ENCODE measurements at places on chromosomes 3 and 15.

- no peak for DNase-seq
These were observed 231.4 kb downstream of the LRRN1 start for GRCh38 chr3:4030624-4031023.

DNA sequence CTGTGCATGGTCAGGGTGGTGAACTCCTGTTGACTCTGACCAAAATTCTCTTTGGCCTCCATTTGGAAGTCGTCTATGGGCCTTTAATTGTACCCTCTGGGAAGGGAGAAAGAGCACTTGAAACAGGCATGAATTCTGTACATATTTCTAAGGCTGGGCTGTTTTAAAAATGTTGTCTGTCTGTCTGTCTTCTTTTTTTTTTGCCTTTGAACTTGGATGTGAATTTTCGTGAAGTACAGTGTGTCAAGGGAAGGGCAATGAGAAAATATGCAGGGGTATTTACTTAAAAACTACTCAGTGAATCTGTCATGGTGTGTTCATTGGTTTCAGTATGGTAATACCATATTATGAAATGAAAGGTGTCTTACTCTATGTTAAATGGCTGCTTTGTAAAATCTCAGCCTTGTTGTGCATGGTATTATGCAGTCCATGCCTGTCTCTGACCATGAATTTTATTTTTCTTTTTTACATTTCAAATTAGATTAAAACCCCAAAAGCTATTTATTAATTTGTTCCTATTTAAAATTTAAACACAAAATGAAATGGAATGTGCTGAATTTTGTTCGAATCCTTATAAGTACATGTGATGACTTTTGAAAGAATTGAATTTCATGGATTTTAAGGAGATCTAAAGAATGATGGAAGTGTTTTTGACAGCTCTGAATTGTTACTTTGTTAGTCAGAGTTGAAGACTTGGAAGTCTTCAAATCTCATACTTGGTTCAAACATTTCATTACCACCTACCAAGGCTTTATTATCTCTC, 51.1 kb downstream of the RARB start:
- no peak for DNase-seq

DNA sequence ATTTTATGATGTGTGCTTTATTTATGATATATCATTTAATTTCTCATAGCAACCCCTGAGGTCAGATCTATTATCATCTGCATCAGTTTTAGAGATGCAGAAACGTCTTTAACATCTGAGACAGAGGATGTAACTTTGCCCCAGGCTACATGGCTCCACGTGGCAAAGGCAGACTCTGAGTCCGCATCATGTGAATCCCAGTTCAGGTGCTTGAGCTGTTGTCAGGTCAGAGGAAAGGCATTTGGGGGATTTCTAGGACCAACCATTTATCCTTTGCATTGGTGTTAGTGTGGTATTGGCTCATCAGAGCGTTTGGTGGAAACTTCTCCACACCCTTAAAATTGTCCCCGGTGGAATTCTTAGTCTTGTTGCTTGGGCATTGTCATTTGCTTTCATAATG, 10.8 kb downstream of the CACNA2D3 start:
- no peak for DNase-seq

- peak; percentile 90 for DNase-seq
These were observed 54.5 kb upstream of the LRIG1 start for GRCh38 chr3:66555214-66555844.

- DNase-seq: no peak
These were observed 287.0 kb downstream of the FAM43A start for GRCh38 chr3:194972641-194973040.

DNA sequence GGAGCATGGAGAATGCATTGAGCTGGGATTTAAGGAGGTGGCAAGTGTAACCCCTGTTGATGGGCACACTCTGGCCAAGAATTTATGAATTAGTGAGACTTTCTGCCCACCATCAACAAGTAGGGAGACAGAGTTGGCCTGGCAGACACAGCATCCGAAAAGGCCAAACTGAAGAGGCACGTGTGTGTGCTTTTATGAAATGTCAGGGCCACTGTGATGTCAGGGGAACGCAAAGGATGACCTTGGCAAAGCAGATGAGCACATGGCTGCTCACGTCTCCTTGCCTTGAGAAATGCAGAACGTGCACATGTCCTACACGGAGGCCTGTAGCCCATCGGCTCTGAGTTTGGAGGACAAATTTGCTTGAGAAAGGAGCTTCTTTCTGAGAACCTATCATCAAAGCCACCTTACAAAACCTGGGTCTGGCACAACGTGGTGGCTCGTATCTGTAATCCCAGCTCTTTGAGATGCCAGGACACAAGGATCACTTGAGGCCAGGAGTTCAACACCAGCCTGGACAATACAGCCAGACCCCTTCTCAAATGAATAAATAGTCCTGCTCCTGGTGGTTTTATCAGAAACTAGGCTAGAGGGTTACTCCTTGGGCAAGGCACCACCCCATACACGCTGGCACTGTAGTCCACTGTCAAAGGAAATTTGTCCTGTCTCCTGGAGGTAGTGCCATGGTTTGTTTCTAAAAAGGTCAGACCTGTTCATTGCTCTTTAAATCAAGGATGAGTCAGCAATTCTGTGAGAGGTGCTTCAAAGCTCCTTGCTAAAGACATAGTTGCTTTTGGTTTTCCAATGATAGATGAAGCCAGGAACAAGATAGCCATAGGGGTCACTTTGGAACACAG, 941 bp upstream of the SH3BP5 start:
- no peak for DNase-seq

DNA sequence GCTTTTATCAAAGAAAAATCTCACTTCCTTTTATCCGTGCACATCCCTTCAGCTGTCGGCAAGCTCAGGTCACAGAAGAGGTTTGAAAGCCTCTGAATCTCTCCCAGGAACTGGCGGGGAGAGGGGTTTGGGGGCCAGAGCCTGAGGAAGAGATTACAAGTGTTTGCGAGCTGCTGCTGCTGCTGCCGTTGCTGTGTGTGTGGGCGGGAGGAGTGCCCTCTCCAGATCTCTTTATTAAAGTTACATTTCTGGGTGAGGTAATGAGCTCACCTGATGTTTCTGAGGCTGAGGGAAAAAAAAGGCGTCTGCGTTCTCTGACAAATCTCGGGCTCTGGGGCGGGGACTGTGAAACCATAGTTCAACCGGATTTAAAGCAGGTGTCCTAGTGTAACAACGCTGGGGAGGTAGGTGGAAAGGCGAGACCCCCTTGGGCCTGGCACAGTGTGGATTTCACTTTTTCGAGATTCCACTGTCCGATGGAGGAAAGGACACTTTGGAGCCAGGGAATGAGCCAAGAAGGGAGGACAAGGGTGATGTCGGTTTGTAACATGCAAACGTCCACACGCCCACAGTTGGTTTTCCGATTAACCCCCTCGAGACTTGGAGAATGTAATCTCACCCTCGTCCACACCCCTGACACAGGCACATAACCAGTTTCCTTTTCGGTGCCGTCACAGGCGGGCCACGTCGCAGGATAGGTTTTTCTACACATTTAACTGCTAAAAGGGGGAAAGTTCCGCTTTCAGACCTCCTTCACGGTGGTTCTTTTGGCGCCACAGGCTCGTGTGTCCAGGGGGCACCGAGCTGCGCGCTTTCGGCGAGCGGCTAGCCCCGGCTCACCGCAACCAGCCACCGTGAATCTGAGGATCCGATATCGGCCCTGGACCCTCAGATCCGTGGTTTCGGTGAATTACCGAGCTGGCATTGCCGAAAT, 2.1 kb downstream of the ALCAM start:
- peak; percentile 39 for DNase-seq

DNA sequence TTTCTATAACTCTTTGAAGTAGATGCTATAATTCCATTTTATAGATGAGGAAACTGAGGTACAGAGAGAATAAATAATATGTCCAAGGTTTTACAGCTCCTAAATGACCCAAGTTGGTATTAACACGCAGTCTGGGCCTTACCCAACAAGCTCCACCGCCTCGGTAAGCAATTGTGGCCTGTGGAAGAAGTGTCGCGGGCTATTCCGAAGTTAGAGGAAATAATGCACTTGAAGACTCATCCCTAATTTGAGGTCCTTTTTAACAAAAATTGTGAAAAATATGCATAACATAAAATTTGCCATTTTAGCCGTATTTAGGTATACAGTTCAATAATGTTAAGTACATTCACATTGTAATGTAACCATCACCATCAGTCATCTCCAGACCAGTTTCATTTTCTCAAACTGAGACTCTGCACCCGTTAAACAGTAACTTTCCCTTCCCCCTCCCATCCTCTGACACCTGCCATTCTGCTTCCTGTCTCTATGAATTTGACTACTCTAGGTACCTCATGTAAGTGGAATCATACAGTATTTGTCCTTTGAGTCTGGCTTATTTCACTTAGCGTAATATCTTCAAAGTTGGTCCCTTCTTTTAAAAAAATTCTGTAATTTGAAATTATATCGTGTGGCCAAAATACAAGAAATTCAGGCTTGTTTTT, 18.2 kb downstream of the IDH3A start:
- no peak for DNase-seq

DNA sequence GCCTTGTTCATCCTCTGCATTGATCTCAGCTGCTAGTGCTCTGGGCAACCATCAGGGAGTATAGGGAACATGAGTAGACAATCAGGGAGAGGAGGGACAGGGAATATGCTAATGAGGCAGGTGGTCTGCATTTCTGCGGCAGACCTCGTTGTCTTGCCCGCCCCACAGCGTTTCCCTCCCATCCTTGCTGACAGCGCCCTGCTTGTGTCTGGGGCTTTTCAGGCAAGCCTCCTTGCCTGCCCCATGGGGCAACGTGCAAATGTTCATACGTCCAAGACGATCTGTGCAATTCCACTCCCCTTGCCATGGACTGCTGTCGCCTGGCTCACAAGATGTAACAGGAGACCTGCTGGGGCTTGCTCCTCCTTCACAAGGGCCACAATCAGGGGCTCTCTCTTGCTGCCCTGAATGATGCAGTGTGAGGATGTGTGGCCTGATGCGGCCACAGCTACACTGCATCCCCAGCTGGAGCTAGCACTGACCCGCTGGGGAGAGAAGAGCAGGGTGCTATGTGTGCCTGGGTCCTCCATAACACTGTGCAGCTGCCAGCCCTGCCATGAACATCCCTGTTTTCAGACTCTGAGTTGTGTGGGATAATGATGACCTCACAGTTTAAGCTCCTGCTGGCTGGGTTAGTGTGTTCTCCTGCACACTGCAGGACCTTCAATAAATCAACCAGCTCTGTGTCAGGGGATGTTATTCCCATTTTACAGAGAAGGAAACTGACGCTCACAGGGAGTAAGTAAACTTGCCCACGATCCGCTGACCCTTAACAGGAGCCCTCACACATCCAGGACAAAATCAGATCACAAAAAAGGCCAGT, 211.3 kb downstream of the KLF13 start:
- DNase-seq: no peak

DNA sequence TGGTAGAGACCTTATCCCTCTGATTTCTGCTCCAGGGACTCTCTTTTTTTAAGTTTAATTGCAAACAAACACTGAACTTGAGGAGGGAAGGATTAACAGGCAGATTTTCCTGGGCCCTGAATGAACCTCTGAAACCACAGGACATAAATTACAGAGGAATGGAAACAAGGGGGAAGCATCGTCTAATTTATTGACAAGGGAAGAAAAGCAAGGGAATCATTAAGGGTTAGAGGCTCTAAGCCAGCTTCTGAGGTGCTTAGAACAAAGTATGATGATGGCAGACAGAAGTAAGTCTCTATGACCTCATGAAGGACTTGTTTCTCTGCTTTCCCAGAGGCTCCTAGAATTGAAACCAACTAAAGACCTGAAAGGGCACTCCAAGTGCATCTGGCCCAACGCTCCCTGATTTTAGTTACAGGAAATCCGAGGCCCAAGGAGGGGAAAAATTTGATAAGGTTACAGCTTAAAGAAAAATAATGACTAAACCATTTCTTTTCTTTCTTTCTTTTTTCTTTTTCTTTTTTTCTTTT, 244.7 kb upstream of the NR2E3 start:
- DNase-seq: no peak

- no peak for DNase-seq
These were observed 43.4 kb downstream of the ST3GAL6 start for GRCh38 chr3:98806521-98806920.

GRCh38 chr15:41982133-41982930, 10.0 kb upstream of the EHD4 start:
- DNase-seq: no peak

DNA sequence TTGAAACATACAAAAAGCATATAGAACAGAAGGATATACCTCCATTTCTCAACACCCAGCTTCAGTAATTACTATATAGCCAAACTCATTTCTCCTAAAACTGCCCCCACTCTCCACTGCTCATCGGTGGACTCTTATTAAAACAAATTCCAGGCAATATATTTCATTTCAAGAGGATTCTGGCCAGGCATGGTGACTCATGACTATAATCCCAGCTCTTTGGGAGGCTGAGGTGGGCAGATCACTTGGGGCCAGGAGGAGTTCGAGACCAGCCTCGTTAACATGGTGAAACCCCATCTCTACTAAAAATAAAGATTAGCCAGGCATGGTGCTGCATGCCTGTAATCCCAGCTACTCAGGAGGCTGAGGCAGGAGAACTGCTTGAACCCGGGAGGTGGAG, 40.9 kb downstream of the SNX4 start:
- DNase-seq: no peak

GRCh38 chr15:37055481-37055880, 44.9 kb downstream of the MEIS2 start:
- DNase-seq: no peak

- no peak for DNase-seq
These were observed 269.9 kb upstream of the GADL1 start for GRCh38 chr3:31164381-31164780.

- no peak for DNase-seq
These were observed 162.8 kb downstream of the CD47 start for GRCh38 chr3:107928084-107928445.

DNA sequence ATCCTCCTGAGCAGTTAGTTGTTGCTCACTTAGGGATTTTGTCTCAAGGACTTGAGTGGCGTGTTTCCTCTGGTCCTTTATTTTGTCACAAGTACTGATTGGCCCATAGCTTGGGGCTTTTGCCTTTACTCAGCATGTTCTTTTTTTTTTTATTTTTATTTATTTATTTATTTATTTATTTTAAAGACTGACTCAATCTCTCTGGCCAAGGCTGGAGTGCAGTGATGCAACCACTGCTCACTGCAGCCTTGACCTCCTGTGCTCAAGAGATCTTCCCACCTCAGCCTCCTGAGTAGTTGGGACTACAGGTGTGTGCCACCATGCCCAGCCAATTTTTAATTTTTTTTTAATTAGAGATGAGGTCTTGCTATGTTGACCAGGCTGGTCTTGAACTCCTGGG, 223.9 kb upstream of the TPM1 start:
- no peak for DNase-seq

DNA sequence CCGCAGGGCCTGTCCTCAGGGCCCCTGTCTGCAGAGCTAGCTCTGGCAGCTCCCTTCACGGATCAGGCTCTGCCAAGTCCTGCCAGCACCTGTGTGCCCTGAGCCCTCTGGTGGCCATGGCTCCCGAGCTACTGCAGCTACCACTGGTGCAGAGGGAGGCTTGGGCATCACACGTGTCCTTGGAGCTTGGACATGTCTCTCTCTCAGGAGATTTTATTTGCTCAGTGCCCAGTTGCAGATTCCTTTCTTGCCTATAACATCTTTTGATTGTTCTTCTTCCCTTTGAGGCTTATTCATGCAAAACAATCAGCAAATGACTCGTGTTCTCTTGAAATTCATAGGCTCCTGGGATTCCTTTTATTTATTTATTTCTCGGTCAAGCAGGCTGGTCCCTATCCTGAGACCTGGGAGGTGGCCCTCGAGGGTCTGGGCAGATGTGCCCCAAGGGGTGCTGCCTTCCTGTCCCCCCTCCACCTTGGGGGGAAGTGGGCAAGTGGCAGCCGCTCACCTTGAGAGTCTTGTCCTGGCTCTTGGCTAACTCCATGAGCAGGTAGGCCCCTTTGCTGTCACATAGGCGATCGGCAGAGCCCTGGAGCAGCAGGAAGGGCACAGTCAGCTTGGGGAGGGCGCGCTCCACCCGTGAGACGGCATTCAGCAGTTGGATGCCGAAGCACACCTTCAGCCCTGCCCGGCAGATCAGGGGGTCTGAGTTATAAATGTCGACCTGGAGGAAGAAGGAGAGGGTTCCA, 21.9 kb downstream of the ABTB1 start:
- DNase-seq: peak; percentile 29

Measured in NCI-H524 treated with DMSO at 0.1 percent for 48 hours (cell line).